ENCODE measurements at places on chromosomes 12 and 14.
A peak's percentile ranks its signal among the peaks of the same experiment; 100 is the strongest.

DNA sequence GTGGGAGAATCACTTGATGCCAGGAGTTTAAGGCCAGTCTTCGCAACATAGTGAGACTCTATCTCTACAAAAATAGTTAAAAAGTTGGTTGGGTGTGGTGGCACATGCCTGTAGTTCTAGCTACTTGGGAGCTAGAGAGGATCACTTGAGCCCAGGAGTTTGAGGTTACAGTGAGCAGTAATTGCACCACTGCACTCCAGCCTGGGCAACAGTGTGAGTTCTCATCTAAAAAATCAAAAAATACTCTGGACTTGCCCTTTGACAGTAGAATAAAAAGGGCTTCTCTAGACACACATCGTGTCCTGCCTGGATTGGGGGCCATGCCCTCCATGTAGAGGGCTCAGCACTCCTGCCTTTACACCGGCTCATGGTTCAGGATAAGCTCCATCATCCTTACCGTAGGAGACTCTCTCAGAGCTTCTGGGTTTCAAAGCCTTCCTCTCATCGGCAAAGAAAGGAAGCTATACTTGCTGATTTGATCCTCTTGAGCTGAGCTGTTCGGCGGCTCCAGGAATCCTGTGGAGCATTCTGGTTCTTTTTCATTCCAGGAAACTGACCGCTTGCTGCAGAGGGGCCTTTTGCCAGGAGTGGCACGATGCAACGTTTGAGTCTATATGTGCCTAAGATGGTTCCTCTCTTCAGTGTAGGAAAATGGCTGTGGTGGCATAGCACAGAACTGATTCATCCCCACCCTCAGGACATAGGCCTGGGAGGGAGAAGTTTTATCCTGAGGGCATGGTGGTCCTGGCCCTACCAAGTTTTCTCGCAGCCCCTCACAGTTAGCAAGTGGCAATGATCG is 29.6 kb downstream of the FLVCR2 start:
- DNase-seq = no peak

- DNase-seq = no peak
Observed at GRCh38 chr14:61472801-61473376, 151.5 kb downstream of the PRKCH start.

DNA sequence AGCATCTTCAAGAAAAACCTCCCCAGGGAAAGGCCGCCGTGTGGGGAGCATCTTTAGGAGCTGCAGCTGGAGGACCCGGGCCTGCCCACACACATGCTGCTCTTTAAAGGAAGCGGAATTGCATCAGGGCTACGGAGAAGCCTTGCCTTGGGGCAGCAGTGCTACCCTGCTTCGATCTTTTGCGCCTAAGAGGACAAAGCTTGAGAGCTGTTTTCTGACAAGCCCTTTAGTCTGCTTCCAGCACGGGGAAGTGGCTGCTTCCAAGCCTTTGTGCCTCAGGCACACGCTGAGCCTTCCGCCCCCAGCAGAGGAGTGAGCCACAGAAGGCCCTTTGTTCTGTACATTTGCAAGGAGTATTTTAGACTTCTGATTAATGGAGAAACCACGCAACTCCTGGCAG is 31.5 kb downstream of the COA8 start:
- DNase-seq = no peak

GRCh38 chr12:59643550-59643949 is 47.7 kb downstream of the SLC16A7 start:
- no peak for DNase-seq

- no peak for DNase-seq
Observed at GRCh38 chr12:114555451-114555850, 128.5 kb downstream of the TBX3 start.

DNA sequence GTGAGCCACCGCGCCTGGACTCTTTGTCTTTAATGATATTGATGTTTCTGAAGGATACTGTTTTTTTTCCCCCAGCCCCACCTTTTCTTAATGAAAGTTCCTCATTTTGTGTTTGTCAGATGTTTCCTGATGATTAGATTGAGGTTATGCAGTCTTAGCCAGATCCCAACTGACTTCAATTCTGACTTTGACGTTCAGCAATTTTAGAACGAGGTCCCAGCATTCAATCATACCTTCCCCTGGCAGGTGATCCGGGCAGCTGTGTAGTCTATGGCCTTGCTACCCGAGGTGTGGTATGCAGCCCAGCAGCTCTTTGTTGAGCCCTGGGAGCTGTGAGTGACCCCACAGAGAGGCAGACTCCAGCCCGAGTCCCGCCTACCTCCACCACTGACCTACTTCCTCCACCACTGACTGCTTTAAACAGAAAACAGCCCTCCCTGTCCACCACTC is 82.7 kb downstream of the LGMN start:
- no peak for DNase-seq

- no peak for DNase-seq
Observed at GRCh38 chr12:124327362-124328043, 32.6 kb downstream of the RFLNA start.

- DNase-seq = no peak
Observed at GRCh38 chr12:8527250-8528130, 13.2 kb downstream of the CLEC4E start.

- no peak for DNase-seq
Observed at GRCh38 chr12:88726806-88727720, 146.8 kb upstream of the KITLG start.

DNA sequence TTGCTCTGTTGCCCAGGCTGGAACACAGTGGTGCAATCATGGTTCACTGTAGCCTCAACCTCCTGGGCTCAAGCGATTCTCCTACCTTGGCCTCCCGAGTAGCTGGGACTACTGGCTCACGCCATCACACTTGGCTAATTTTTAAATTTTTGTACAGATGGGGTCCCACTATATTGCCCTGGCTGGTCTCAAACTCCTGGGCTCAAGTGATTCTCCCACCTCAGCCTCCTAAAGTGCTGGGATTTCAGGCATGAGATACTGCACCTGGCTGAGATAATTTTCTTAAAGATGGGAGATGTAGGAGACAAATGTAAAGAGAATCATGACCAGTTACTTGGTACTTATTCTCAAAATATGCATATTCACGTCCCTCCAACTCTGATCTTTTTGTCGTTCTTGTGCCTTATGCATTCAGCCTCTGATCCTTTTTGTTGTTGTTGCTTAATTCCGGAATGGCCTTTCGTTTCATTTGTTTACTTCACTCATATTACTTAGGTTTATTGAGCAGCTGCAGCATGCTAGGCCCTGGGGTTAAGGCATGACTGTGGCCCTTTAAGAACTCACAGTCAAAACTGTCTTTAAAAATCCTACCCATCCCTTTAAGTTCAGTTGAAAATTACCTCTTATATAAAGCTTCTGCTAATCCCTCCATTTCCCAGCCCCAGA is 8.9 kb downstream of the RBMS2 start:
- no peak for DNase-seq

DNA sequence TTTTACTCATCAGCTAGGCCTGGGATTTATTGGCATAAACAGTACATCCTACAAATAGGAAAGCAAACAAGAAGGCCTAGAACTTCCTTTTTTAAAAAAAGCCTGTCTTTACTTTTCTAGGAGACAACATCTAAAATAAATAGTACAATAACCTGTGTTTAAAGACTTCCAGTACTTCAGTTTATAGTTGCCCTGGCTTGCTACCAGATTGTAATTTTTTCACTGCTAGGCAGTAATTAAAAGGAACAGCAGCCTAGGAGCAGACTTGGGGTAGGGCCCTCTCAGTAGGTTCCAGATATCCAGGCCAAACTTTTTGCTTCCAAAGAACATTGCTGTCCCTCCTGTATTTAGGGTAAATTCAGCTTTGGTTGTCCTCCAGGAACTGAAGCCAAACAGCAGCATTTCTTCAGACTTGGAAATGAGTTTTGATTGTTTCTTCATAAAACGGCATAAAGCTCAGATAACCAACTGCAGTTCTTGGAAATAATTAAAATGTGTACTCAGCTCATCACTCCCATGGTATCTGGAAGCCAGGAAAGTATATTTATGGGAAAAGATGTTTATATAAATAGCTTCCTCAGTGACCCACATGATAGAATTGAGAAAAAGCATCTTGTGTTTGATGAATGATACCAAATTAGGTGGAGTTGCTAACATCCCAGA is 61.7 kb downstream of the PPP1R36 start:
- DNase-seq = no peak

GRCh38 chr14:95465358-95465757 is 51.1 kb downstream of the SYNE3 start:
- no peak for DNase-seq

GRCh38 chr12:124125203-124125871 is 152.3 kb downstream of the ZNF664 start:
- DNase-seq = no peak

- DNase-seq = peak; percentile 42
Observed at GRCh38 chr14:50830932-50831725, at the start of gene NIN. TSS of gene NIN (minus strand) at chr14:50831162. CDS start at chr14:50822056, 9,106 bp downstream.

DNA sequence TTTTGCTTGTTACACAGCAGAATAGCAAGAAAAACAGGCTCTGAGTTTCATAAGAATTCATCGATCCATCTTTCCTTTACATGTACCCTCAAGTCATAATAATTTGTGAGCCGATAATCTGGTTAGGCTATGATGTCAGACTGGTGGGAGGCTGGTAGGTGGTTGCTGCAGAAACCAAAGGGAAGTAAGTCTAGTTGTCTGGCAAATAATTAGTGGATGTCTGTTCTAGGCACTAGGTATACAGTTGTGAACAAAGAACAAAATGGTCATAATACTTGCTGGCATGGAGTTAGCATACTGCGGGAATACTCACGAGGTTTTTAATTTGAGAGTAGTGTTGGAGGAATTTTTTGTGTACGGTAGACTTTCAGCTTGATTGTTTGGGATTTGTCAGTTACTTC is 8.8 kb downstream of the SUSD6 start:
- no peak for DNase-seq

GRCh38 chr14:24908592-24909236 is 141.2 kb downstream of the STXBP6 start:
- no peak for DNase-seq

DNA sequence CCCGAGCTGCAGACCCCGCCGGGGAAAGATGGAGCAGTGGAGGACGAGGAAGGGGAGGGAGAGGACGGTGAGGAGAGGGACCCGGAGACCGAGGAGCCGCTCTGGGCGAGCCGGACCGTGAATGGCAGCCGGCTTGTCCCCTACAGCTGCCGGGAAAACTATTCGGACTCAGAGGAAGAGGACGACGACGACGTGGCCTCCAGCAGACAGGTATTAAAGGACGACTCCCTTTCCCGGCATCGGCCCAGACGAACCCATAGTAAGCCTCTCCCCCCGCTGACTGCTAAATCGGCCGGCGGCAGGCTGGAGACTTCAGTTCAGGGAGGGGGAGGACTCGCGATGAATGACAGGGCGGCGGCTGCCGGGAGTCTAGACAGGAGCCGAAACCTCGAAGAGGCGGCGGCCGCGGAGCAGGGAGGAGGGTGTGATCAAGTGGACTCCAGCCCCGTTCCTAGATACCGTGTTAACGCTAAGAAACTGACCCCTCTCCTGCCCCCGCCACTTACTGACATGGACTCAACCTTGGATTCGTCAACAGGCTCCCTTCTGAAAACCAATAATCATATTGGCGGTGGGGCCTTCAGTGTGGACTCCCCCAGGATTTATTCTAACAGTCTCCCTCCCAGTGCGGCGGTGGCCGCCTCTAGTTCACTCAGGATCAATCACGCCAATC is 962 bp downstream of the LEMD3 start:
- peak; percentile 40 for DNase-seq

- DNase-seq = peak; percentile 13
Observed at GRCh38 chr12:107330831-107331431, 237.6 kb upstream of the CRY1 start.

- DNase-seq = no peak
Observed at GRCh38 chr14:33369972-33370371, 431.3 kb downstream of the NPAS3 start.

DNA sequence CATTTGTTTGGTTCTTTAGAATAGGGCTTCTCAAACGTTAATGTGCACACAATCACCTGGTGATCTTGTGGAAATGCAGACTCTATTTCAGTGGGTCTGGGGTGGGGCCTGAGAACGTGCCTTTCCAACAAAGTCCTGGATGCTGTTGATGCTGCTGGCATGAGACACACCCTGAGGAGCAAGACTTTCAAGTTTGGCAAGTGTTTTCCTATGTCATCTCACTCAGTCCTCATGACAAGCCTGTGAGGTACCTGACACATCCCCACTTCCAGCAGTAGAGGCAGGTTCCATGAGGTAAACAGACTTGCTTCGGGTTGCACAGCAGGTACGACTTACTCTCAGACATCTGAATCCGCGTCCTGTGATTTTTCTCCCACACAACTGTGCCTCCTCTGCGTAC is 147.1 kb downstream of the MYRFL start:
- DNase-seq = no peak

DNA sequence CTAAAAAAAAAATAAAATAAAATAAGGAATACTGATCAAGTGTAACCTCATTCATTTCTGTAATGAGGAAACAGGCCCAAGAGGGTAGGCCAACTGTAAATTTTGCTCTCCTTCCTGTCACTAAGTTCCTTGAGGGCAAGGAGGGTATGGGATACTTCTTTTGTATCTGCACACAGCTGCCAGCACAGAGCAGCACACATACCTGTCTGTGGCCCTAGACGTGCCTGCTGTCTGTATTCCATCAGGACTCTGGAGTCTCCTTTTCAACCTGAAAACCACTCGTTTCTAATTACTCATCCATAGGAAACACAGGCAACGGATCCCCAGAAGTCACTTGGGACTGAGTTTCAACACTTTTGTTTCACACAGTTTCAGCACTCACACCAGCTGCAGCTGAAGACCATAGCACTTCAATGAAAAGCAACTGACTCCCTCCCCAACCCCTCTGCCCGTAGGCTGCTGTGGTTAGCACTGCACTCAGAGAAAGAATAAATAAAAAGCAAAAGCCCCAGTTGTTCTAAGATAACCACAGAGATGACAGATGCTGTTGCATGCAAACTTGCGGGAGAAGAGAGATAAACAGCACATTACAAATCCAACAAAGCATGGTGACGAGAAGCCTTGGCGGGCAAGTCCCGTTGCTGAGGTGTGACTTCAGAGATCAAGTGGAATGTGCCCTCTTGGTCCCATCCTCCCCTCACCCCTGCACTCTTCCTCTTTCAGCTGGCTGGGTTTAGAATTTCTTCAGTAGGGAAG is 24.9 kb downstream of the CRACR2A start:
- no peak for DNase-seq

- no peak for DNase-seq
Observed at GRCh38 chr12:109173443-109174240, 57.3 kb downstream of the ACACB start.

DNA sequence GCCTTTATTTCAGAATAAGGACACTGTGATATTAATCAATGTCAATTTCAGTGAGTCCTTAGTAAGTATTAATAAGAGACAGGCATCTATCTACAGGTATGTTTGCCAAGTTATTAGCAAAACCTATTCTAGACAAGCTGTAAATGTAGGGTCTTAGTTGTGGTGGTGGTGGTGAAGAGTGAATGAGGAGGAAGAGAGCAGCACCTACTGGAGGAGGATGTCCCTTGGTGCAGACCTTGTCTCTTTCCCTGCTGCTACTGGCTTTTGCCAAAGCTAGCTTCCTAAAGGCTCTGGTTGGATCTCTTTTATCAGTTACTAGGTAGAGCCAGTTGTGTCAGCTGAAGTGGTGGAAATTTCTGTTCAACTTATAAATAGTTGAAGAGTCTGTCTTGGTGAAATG is 304.8 kb upstream of the ATP2B1 start:
- no peak for DNase-seq

DNA sequence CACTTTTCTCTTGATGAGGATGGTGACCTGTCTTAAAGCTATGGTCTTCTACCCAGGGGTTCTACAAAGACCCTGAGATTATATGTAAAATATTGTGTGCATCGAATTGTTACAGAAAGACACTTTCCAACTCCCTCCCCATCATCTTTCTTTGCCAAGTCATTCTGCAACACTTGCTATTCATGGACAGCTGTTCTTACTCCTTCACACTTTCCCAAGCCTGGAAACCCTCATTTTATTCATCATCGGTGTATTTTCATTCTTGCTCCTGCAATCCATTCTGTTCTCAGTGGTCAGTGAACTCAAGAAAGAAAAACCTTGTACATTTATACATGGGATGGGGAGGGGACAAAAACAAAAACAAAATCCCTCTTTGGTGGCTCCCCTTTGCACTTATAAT is 90.5 kb upstream of the STXBP6 start:
- DNase-seq = no peak

All from RCC 7860 (cell line).